ENCODE measurements at places on chromosomes 16 and 17.

GRCh38 chr16:30340621-30341020 is 14.5 kb downstream of the CD2BP2 start:
- peaks cover 8% of the 10 kb centered on the region for H3K4me1 ChIP-seq
- H3K4me3 ChIP-seq = no peak overlapping the region
- H3K27ac ChIP-seq = no peak overlapping the region
- no peaks in the 10 kb centered on the region for H3K27me3 ChIP-seq
- H3K36me3 ChIP-seq = peaks cover 6% of the 10 kb centered on the region

DNA sequence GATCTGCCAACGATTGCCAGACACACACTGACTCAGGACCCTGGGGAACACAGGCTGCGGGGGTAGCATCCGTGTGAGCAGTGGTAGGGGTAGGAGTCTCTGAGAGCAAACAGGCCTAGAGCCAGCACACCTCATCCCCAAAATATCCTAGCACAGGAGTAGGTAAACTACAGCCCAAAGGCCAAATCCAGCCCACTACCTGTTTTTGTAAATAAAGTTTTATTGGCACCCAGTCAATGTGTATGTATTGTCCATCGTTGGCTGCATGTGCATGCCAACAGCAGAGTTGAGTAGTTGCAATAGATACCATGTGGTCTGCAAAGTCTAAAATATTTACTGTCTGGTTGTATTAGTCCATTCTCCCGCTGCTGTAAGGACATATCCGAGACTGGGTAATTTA is 55.5 kb upstream of the GPRC5B start:
- no peaks in the 10 kb centered on the region for H3K36me3 ChIP-seq
- H3K4me1 ChIP-seq = no peaks in the 10 kb centered on the region
- H3K27ac ChIP-seq = no peak overlapping the region
- peaks cover 3% of the 10 kb centered on the region for H3K27me3 ChIP-seq
- no peak for DNase-seq

DNA sequence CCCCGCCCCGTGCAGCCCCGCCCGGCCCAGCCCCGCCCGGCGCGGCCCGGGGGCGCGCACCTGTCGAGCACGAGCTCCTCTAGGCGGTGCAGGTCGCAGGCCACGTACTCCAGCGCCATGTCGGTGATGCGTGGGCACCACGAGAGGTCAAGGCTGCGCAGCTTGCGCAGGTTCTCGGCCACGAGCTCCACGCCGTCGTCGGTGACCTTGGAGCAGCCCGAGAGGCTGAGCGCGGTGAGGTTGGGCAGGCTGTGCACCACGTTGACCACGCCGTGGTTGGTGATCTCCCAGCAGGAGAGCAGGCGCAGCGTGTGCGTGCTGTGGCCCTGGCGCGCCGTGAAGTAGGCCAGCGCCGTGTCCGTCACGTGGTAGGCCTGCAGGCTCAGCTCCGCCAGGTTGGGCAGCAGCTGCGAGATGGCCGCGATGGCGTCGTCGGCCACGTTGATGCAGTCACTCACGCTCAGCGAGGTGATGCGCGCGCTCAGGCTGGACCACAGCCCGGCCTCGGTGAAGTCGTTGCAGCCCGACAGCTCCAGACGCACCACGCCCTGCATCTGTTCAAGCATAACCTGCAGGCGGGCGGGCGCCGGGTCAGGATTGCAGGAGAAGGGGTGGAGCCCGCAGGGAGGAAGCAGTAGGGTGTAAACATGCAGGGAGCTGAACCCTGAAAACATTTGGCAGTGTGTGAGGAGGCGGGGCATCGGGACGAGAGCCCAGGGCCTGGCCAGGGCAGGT is 5.3 kb upstream of the WDR24 start:
- H3K36me3 ChIP-seq = no peaks in the 10 kb centered on the region
- H3K27me3 ChIP-seq = peaks cover 69% of the 10 kb centered on the region
- no peak for DNase-seq
- peaks cover 19% of the 10 kb centered on the region for H3K4me1 ChIP-seq

GRCh38 chr16:35909351-35909954 is 2450.0 kb downstream of the TP53TG3F start:
- no peak overlapping the region for H3K27ac ChIP-seq
- H3K36me3 ChIP-seq = no peaks in the 10 kb centered on the region
- no peaks in the 10 kb centered on the region for H3K27me3 ChIP-seq
- H3K4me3 ChIP-seq = no peak overlapping the region

DNA sequence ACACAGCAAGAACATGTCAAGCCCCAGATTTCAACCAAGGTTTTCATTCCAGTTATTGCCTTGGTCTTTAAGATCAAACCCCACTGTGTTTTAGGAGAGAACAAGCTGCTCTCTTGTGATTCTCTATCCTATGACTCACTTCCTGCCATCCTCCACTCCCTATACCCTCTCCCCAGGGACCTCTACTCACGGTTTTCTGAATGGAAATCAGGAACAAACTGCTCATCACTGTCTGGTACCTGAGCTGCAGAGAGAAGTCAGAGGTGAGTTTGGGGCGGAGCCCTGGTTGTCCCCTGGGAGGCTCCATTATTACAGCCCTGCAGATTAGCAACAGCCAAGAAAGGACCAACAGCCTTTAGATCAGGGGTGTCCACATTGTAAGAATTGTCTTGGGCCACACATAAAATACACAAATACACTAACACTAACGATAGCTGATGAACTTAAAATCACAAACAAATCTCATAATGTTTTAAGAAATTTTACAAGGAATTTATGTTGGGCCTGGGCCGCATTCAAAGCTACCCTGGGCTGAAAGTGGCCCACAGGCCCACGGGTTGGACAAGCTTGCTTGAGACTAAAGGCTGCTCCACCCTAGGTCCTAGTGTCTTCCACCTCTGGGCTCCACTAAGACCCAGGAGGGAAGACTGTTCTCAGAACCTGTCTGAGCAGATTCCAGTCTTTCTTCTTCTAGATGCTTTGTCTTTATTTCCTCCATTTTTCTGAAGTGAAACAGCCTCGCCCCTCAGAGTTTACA is 9.7 kb downstream of the ETV4 start:
- H3K4me3 ChIP-seq = no peak overlapping the region
- no peaks in the 10 kb centered on the region for H3K36me3 ChIP-seq
- no peaks in the 10 kb centered on the region for H3K27me3 ChIP-seq
- peaks cover 14% of the 10 kb centered on the region for H3K4me1 ChIP-seq
- H3K27ac ChIP-seq = no peak overlapping the region

GRCh38 chr16:2852731-2853507 is 5.1 kb downstream of the PRSS22 start:
- peaks cover 7% of the 10 kb centered on the region for H3K4me1 ChIP-seq
- H3K27ac ChIP-seq = no peak overlapping the region
- H3K27me3 ChIP-seq = peaks cover 15% of the 10 kb centered on the region
- no peak overlapping the region for H3K4me3 ChIP-seq
- no peak for DNase-seq

- H3K27me3 ChIP-seq = no peaks in the 10 kb centered on the region
- H3K27ac ChIP-seq = no peak overlapping the region
- H3K36me3 ChIP-seq = no peaks in the 10 kb centered on the region
- no peak for DNase-seq
- no peak overlapping the region for H3K4me3 ChIP-seq
These were observed 6.0 kb upstream of the SLC16A3 start for GRCh38 chr17:82222816-82223215.

DNA sequence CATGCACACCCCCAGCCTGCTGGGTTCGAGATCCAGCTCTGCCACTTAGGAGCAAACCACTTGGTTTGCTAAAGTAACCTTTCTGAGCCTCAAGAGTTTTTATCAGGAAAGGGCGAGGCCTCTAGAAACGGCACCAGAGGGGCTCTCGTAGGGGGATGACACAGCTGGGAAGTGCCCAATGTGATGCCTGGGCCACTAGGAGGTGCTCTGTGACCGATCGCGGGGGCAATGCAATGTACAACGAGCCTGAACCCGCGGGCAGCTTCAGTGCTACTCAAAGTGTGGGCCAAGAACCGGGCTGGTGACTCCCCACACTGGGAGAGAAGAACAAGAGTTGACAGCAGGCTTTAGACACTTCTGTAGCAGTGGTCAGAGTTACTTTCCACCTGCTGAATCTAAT is 9.4 kb downstream of the C16orf89 start:
- H3K4me1 ChIP-seq = peaks cover 6% of the 10 kb centered on the region
- peaks cover 8% of the 10 kb centered on the region for H3K27me3 ChIP-seq
- no peak overlapping the region for H3K4me3 ChIP-seq
- H3K36me3 ChIP-seq = no peaks in the 10 kb centered on the region

GRCh38 chr17:63041722-63042121 is 75.7 kb downstream of the TANC2 start:
- no peaks in the 10 kb centered on the region for H3K4me1 ChIP-seq
- no peak overlapping the region for H3K4me3 ChIP-seq
- DNase-seq = no peak
- H3K27me3 ChIP-seq = no peaks in the 10 kb centered on the region
- H3K36me3 ChIP-seq = no peaks in the 10 kb centered on the region

GRCh38 chr17:43975898-43976297 is 22.2 kb upstream of the PYY start:
- no peak for DNase-seq
- H3K27ac ChIP-seq = no peak overlapping the region

GRCh38 chr17:79826204-79826680 is 13.0 kb downstream of the CBX4 start:
- H3K27me3 ChIP-seq = peaks cover 68% of the 10 kb centered on the region
- DNase-seq = no peak
- H3K27ac ChIP-seq = no peak overlapping the region

- no peak for DNase-seq
- no peaks in the 10 kb centered on the region for H3K4me1 ChIP-seq
- H3K36me3 ChIP-seq = no peaks in the 10 kb centered on the region
- no peaks in the 10 kb centered on the region for H3K27me3 ChIP-seq
- H3K4me3 ChIP-seq = no peak overlapping the region
These were observed 20.2 kb upstream of the OR3A1 start for GRCh38 chr17:3318336-3318735.

DNA sequence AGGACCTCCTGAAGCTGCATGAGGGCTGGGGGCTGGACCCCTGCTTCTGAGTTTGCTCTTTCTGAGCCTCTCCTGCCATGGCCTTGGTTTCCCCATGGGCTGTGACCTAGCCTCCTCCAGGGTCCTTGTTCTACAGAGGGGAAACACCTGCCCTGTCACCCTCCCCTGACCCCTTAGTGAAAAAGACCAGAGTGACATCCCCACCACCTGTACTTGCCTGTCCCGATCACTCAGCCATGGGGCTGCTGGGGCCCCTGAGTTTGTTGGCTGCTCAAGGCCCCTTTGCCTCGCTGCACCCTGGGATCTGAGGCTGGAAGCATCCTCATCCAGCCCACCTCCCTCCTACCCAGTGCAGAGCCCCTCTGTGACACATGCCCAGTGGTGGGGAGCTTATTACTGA is 800 bp downstream of the NOD2 start:
- peaks cover 18% of the 10 kb centered on the region for H3K4me1 ChIP-seq
- no peaks in the 10 kb centered on the region for H3K36me3 ChIP-seq
- H3K27me3 ChIP-seq = peaks cover 26% of the 10 kb centered on the region
- no peak overlapping the region for H3K4me3 ChIP-seq
- H3K27ac ChIP-seq = no peak overlapping the region

DNA sequence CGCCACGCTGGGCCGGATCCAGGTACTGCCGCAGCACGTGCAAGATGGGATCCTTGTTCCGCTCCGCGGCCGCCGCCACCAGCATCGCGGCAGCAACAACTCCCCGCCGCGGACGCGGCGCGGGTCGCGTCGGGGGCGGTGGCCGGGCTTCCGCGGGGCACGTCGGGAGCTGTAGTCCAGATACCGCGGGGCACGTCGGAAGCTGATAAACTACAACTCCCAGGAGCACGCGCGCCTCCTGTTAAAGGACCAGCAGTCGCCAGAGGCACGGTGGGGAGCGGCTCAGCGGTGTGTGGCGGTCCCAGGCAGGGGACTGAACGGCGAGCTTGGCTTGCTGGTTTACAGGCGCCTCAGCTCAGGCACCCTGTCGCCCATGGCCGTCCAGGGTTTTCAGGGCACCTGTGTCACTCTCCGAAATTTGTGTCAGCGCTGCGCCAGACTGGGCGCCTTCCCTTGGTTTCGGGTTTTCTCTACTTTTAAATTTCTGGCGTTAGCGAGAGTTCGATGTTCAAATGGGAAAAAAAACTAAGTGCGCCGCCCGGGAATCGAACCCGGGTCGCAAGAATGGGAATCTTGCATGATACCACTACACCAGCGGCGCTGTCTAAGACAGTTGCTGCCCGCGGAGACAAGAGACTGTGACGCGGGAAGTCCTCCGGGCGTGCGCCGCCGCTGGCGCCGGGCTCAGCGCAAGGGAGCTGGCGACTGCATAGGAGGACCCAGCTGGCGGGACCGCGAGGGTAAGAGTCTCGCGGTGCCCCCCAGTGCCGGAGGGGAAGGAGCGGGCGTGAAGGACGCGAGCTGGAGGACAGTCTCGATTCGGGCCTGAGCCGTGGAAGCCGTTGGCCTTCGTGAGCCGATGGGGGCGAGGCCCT is at the start of gene METTL26:
Gene METTL26, minus strand, starts transcription at position 100 of the 875 bp plus-strand sequence. Its CDS starts 15 bp downstream, at position 85.
- no peaks in the 10 kb centered on the region for H3K27me3 ChIP-seq
- H3K27ac ChIP-seq = peak within 1 kb of the TSS; percentile 91
- H3K4me1 ChIP-seq = peaks cover 41% of the 10 kb centered on the region
- DNase-seq = peak; percentile 97

DNA sequence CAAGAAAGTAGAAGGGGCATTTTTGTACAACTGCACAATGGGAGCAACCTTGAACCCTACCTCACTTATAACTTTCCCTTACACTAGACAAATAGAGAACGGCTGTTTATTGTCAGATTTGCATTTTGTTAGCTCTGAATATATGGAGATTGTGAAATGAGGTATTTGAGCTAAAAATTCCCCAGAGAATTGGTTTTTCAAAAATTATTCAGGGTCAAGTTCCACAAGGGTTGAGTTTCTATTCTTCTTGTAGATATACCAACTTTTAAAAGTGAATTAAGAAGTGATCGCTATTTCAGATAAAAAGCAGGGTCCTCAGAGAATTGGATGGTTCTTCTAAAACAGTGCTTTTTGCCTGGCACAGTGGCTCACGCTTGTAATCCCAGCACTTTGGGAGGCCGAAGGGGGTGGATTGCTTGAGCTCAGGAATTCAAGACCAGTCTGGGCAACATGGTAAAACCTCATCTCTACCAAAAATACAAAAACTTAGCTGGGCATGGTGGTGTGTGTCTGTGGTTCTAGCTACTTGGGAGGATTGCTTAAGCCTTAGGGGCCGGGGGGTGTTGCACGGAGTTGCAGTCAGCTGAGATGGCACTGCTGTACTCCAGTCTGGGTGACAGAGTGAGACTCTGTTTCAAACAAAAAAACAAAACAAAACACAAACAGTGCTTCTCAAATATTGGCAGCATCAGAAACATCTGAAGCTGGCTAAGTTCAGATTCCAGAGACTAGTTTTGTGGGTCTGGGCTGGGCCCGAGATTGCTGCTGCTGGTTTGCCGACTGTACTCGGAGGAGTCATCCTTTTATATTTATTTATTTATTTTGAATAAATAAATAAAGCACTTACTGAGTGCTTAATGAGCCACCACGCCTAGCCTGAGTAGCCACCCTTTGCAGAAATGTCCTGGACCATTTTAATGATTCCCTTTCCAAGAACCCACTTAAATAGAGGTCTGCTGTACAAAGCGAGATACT is 50.9 kb downstream of the PECAM1 start:
- peaks cover 12% of the 10 kb centered on the region for H3K4me1 ChIP-seq
- peak; percentile 28 for DNase-seq
- H3K36me3 ChIP-seq = no peaks in the 10 kb centered on the region
- no peak overlapping the region for H3K4me3 ChIP-seq
